ENCODE measurements at places on chromosomes 5 and 9.

DNA sequence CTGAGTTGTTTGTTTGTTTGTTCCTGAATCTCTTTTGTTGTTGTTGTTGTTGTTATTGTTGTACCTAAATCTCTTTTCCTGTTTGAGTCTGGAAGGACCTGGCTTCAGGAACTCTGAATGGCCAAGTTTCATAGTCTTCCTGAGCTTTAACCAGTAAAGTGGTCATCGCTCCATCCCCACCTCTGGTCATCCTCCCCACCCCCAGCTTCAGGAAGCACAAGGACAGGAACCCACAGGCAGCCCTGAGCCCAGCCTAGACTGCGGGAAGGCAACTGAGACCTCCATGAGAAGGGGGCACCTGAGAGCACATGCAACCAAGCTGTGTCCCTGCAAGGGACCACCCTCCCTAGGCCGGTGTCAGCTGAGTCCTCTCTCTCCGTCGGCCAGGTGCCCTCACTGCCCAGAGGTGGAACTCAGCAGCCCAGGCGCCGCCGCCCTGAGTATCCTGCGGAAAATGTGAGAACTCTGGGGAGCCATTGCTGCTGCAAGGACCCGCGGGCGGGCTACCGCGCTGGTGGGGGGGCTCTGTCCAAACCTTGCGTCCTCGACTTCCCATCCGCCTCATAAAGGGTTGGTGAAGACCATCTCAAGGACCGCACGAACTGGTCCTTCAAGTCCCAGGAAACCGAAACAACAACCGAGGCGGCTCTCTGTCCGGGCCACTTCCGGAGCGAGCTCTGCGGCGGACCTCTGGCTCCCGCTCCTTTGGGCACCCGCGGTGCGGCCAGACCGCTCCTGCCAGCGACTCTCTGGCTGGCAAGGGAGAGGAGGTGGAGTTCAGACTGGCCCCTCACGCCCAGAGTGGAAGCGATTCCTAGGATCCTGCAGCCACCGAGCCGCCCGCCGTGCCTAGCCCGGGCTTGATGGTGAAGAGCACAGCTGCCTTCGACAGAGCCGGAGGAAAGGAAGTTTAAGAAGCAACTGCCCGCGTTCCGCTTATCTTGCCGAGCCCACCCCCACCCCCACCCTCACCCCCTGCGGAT is 4.2 kb downstream of the BARX1 start:
- H3K4me1 ChIP-seq = peaks cover 34% of the 10 kb centered on the region
- H3K36me3 ChIP-seq = peaks cover 9% of the 10 kb centered on the region
- H3K4me3 ChIP-seq = peak overlapping the region; percentile 87

- H3K4me1 ChIP-seq = no peaks in the 10 kb centered on the region
- H3K36me3 ChIP-seq = peaks cover 2% of the 10 kb centered on the region
- no peak overlapping the region for H3K4me3 ChIP-seq
- no peak for DNase-seq
- H3K27me3 ChIP-seq = no peaks in the 10 kb centered on the region
- no peak overlapping the region for H3K27ac ChIP-seq
These were observed 63.4 kb upstream of the SREK1 start for GRCh38 chr5:66080664-66081063.

DNA sequence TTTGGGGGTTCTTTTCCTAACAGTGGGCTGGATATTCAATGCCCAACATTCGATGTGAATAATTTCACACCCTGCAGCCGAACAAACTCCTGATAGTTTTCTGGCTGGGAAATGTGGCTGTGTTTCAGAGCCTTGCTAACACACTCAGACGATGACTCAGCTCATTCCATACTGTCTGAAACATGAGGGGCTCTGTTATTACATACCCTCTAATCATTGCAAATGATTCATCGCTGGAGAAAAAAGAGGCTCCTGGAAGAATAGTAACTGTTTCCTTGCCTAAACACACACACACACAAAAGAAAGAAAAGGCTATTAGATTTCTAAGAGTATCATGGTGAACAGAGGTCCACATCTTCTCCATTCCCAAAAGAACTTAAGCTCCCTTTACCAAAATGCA is 75.8 kb downstream of the OXCT1 start:
- H3K27ac ChIP-seq = no peak overlapping the region
- peaks cover 6% of the 10 kb centered on the region for H3K4me1 ChIP-seq
- peaks cover 9% of the 10 kb centered on the region for H3K36me3 ChIP-seq
- no peak for DNase-seq

- DNase-seq = no peak
- no peak overlapping the region for H3K4me3 ChIP-seq
- no peak overlapping the region for H3K27ac ChIP-seq
- H3K4me1 ChIP-seq = no peaks in the 10 kb centered on the region
- no peaks in the 10 kb centered on the region for H3K36me3 ChIP-seq
- no peaks in the 10 kb centered on the region for H3K27me3 ChIP-seq
These were observed 352.7 kb downstream of the LRRC70 start for GRCh38 chr5:62931153-62931950.

DNA sequence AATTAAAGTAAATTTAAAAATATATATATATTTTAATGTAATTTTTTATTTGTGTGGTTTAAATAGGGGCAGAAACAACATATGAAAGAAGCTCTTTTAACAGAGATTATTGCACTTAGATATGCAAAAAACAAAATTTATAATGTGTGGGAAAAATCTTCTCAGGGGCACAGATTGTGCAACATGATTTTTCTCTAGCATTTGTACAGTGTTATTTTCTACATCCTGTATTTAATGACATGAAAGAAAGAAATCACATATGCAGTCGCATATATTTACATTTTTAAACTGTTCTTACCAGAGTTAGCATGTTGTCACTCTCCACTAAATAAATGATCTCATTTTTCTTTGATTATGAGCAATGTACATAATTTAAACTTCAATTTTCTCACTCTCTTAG is 265.3 kb upstream of the CTNND2 start:
- no peak overlapping the region for H3K4me3 ChIP-seq
- no peaks in the 10 kb centered on the region for H3K36me3 ChIP-seq
- no peaks in the 10 kb centered on the region for H3K27me3 ChIP-seq
- no peak overlapping the region for H3K27ac ChIP-seq

DNA sequence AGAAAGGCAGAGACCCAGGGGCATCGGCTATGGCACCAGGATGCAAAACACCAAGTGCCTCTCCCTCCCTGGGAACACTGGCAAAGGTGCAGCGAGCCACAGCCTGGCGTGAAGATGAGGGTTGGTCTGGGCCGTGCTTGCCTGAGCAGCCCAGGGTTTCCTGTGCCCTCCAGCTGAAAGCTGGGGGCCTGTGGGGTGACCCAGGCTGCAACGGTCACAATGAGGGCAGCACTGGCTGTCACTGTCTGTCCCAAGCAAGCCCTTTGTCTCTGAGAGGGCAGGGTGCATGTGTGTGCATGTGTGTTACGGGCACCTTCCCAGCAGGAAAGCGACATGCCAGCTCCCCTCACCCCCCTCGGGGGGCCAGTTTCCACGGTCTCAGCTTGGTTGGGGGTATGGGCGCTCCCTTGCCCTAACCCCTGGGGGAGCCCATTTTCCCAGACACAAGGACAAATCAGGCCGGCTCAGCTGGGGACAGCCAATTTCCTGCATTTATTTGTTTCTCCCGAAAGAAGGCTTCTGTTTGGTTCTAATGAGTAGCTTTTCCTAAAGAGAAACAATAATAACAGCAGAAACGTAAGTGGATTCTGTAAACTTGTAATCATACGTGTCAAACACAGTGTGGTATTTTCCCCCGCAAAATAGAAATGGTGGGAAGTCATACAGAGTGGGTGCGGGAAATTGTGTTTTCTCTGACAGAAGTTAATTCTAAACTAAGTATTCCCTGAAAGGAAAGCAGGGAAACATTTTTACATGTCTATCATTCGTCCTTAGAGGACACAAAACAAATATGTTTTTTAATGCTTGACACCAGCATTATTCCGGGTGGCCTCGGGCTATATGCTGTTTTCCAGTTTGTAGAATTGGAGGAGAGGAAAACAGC is 21.3 kb downstream of the MRPL36 start:
- no peaks in the 10 kb centered on the region for H3K27me3 ChIP-seq
- no peaks in the 10 kb centered on the region for H3K36me3 ChIP-seq

DNA sequence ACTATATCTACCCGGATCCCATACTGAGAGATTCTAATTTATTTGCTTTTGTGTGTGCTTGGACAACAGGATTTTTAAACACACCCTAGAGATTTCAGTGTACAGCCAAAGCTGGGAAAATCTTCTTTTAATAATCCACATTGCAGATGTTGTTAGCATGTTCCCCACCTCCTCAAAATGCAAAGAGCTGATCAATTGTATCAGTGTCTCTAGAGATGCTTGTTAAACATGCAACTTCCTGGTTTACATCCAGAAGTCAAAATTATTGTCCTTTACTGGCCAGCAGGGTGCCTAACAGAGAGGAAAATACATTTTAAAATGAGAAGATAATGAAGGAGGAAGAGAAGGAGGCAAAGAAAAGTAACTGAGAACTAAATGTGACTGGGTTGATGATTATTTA is 793.3 kb downstream of the SEMA5A start:
- H3K27me3 ChIP-seq = no peaks in the 10 kb centered on the region
- DNase-seq = no peak
- no peak overlapping the region for H3K4me3 ChIP-seq
- no peaks in the 10 kb centered on the region for H3K36me3 ChIP-seq
- H3K4me1 ChIP-seq = no peaks in the 10 kb centered on the region
